HEK293T (cell line): ENCODE measurements at places on chromosomes 1 and 21.
A peak's percentile ranks its signal among the peaks of the same experiment; 100 is the strongest.

- no peak for DNase-seq
Observed at GRCh38 chr1:42164551-42165420, at the start of gene GUCA2A. TSS of gene GUCA2A (minus strand) at chr1:42164745. CDS start at chr1:42164712, 33 bp downstream.

DNA sequence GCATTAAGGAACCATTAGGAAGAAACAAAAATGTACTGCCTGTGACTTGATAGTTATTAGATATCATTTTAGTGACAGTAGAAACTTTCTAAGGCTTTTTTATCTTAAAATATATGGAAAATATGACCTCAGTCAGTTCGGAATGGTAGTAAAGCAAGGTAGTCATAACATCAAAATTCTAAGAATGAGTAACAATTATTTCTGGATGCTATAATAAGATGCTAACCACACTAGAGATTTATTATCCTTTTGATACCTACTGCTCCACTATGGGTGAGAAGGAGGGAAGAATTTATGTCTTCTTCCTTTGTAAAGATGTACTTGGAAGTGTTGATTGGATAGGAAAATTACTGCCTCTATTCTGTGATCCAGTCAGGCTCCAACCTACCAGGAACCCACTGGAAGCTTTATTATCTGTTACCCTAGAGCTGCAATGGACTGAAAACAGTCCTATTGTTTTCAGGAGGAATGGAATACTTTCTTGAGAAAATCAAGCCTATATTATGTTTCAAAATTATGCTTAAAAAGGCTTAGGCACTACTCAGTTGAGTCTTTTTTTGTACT is 8.8 kb downstream of the FMN2 start:
- no peak for DNase-seq

DNA sequence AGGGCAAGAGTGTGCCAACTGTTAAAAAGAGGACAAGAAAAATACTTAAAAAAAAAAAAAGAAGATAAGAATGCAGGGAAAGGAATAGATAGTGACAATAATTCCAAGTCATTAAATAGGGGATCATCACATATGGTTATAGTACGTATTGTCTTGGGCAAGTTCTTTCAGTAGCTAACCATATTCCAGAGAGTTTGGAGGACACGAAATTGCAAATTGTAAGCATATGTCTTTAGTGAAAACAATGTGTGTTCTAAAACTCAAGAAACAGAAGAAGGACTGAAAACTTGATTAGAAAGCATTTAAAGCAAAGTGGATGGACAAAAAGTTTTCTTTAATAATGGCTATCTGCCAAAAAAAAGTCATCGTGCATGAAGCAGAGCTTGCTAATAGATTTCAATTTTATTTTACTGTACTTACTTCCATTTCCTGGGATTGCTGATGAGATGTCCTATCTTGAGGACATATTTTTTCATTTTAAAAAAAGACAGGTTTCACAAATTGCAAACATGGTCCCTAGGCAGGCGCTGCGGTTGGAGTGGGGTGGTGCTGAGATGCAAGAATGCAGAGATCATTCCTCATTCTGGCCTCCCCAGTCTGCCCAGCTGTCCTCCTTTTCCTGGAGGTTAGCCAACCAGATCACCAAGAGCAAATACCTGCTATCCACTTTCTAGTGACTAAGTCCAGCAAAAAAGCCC is 11.9 kb downstream of the TSPAN2 start:
- DNase-seq: no peak

GRCh38 chr1:42264511-42265190 is 70.4 kb downstream of the FOXJ3 start:
- no peak for DNase-seq

DNA sequence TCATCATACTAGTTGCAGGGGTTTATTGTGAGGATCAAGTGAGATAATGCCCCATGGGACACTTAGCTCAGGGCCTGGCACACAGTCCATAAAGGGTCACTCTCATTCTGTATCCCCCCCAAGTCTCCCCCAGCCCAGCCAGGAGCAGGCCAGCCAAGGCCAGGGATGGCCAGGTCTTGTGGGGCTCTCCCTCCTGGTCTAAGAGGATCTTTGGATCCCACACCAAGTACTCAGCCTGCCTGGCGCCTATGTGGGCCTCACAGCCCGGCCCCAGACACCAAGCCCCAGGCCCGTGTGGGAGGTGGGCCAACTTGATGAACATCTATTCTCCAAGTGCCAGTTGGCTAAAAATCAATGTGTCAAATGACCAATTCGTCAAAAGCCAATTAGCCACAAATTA is 117.8 kb downstream of the GLIS1 start:
- DNase-seq: no peak

DNA sequence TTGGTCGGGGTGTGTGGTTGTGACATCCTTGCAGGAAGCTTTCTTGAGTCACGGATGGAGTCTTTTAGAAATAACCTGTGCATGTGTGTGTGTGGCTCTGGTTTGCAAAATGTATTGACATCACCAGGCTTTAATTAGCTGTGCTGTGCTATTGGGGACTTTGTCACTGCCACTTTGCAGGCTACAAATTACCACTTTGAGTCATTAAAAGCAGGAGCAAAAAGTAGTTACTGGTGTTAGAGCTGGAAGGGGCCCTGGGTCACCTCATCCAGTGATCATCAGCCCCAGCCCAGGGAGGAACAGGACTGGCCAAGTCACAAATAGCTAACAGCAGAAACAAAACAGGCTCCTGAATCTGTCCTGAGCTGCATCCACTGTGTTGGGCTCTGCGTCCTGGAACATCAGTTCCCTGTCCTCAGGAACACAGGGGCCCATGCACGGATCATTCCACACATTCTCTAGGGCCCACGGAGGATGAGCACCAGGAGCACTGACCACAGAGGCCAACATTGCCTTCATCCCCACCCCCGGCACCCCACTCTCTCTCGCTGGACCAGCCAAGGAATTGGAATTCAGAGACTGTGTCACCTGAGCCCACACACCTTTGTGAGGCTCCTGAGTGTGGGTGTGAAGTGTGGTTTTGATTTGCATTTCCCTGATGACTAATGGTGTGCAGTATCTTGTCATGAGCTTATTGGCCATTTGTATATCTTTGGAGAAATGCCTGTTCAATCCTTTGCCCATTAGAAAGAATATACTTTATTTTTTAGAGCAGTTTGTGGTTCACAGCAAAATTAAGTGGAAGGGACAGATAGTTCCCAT is 280.1 kb upstream of the C1orf174 start:
- no peak for DNase-seq

DNA sequence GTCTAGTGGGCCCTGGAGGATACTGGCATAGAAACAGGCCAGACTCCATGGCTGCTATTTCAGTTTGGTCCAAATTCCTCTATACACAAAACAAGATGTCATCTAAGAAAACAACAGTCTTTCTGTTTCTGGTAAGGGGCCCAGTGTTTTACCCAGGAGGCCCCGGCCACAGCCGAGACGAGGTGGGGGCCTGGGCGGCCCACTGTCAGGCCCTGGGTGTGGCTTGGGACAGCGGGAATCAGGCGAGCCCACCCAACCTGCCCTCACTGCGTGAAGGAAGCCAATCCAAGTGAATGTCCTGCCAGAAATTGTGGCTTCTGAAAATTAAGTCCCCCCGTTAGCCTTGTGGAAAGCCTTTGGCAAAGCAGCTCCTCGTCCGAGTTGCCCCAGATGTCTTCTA is 31.2 kb upstream of the GPR153 start:
- DNase-seq: no peak

DNA sequence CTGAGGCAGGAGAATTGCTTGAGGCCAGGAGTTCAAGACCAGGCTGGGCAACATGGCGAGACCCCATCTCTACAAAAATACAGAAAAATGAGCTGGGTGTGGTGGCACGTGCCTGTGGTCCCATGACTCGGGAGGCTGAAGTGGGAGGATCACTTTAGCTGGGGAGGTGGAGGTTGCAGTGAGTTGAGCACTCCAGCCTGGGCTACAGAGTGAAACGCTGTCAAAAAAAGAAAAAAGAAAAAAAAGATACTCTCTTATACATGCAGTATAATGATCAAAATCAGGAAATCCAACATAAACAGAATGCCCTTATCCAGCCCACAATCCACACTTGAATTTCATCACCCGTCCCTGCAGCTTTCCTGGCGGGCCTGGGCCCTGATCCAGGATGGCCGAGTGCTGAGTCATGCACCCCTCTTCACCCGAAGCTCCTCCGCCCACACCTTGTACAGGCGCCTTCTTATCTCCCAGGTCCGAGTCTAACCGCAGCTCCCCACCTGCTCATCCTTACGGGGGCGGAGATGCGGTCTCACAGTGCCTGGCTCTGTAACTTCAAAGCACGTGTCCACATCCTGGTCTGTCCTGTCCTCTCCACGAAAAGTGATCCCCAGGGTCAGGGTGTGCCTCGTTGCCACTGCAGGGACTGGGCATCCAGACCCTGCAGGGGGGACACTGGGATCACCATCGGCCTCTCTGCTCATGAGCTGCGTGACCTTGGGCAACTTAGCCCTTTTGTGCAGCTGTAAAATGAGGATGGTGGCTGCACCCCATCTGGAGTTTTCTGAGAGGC is 120.2 kb upstream of the SLC45A1 start:
- DNase-seq: no peak

DNA sequence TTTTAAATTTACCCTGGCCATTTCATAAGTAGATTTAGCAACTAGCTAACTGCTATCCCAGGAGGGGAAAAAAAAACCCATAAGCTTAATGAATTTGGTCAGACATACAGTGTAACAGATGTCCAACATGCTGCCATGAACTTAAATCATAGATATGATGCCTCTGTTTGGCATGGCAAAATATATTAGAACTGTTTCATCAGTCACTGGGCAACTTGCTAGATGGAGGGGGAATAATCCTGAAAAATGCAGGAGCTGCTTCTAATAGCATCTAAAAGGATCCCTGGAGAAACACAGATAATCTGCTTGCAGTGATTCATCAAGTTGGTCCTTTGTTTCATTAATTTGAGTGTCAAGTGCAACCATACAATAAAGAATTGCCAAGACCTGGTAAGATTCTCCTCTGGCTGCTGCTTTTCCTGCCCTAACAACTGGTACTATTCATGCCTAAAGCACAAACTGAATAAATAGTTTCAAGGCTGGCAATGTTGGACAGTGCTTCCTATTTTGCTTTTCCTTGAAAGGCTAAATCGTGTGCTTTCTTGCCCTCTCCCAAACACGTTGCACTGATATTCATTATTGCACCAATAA is 1.5 kb upstream of the ST6GALNAC5 start:
- DNase-seq: no peak

GRCh38 chr1:217133092-217133491 is 409.9 kb upstream of the ESRRG start:
- DNase-seq: no peak

- no peak for DNase-seq
Observed at GRCh38 chr1:17118706-17119075, 560 bp downstream of the PADI2 start.

DNA sequence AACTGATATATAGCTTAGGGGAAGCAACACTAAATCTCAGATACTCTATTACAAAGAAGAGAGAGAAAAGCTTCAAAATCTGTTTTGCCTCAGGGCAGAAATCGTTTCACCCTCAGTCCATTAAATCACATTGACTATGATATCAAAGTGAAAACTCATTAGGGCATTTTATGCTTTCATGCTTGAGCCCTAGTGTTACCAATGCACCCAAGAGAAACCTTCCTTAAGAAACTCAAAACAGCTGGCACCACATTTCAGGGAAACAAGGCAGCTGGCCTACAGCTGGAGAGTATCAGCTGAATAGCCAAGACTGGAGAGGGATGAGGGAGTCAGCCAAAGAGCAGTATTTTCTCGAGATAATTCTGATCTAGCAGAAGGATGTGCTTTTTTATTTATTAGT is 14.9 kb downstream of the COLGALT2 start:
- no peak for DNase-seq

DNA sequence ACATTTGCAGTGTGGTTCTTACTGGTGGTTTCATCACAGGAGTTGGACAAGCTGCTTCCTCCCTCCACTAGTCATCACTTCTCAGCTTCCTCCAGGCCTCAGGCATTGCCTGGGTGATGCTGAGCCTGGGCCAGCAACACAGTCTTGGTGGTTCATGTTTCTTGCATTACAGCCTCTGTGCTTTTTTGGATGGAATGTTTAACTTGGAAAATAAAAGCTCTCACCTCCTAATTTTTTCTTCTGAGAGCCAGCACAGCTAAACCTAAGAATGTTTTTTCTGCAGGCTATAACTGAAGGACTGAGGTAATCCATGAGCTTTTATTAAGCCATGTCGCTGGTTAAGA is 66.1 kb upstream of the RHOU start:
- no peak for DNase-seq

DNA sequence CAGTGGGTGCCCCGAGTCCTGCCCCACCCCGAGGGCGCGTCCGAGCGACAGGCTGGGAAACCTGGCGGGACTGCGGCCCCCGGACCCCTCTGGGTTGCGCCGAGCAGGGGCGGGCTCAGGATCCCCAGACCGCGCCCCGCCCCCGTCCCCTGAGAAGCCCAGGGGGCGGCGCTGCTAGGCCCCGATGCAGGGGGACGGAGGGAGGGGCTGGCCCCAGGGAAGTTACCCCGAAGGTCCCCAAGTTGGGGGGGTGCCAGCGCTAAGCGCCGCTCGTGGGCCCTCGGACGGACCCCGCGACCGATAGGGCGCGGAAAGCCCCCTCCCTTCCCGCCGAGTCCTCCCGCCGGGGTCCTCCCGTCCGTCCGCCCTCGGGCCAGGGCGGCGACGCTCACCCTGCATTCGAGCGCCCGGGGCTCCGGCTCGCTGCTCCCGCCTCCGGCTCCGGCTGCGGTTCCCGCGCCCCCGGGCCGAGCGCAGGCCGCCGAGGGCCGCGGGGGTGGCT is 414 bp downstream of the GPR153 start:
- peak; percentile 42 for DNase-seq

DNA sequence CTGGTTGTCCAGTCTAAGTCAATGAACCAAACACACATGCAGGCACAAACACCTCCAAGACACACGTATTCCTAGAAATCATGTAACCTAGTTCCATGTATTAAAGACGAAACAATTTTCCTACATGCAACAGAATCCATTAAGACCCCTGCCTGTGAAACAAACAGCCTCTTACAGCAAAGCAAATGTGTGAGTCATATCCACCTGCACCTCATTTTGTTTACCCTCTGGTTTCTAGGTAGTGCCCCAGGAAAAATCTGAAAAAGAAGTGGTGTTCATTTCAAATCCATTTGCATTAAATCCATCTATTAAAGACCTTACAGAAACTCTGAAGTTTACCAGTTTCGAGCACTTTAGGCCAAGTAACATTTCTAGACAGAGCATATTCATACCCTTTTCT is 74.1 kb downstream of the VCAM1 start:
- no peak for DNase-seq

GRCh38 chr1:44073528-44073927 is 42.3 kb upstream of the SLC6A9 start:
- no peak for DNase-seq

DNA sequence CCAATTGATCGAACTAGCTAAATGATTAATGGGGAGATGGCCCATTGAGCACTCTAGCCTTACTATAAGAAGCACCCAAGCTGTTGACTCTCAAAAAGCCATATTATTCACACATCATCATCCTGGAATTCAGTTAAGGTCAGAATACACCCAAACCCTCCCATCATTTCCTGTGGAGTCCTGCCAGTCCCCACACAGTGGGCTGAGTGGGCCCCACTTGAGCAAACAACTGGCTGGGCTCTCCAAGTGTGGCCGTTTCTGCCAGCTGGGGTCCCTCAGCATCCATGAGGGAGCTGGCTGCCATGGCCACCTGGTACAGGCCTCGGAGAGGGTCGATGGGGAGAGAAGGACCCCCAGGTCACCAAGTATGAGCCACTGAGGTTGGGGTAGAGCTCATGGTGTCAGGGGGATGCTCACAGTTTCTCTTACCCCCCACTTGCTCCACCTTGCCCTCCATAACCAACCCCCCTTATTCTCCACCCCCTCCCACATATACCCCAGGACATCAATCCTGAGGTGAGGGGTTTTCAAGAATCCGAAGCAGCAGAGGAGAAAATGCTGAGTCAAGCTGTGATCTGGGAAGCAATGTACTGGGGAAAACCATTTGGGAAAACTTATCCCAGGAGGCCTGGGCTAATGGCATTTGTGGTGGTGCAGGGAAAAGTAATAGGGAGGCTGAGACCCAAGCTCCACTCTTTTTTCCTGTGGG is 60.3 kb downstream of the UBE2T start:
- DNase-seq: no peak
